ENCODE measurements at places on chromosomes 7 and 10. TPM values are rescaled to one million over a fixed set of nuclear protein-coding genes. Genes with fewer than 3 reads are reported as not detected.

Gene ATP5MK
- 505 TPM for total RNA-seq

Gene EIF5AL1
- 2.3 TPM for total RNA-seq

Gene TMEM176B
- total RNA-seq = 0.17 TPM

Gene RSBN1L
- 8.2 TPM for total RNA-seq

Gene TAS2R4
- total RNA-seq = 0.12 TPM

Gene DMBT1
- 0.17 TPM for total RNA-seq

Gene SMO
- total RNA-seq = 14.3 TPM

Gene ZPBP
- not detected for total RNA-seq

Gene GHRHR
- total RNA-seq = not detected

Gene CHCHD2
- total RNA-seq = 510 TPM

Gene MOGAT3
- not detected for total RNA-seq

Gene ZNF503
- 6.7 TPM for total RNA-seq

Gene CALCR
- not detected for total RNA-seq

Gene FBXW4
- 21.9 TPM for total RNA-seq

Gene POP7
- total RNA-seq = 89.5 TPM

Gene ABCC2
- total RNA-seq = 137 TPM

All from A549 treated with Hydrocortisone at 1 μM for 4 hours (cell line).